ENCODE measurements at places on chromosomes 1 and 21. TPM values are rescaled to one million over a fixed set of nuclear protein-coding genes. Genes with fewer than 3 reads are reported as not detected.

- DNase-seq, result no peak
These were observed 279.9 kb upstream of the ADAMTS5 start for GRCh38 chr21:27246741-27247140.

- DNase-seq, result no peak
These were observed 141.5 kb upstream of the VAMP3 start for GRCh38 chr1:7629465-7630195.

The TFF2 gene
- total RNA-seq, result not detected

- DNase-seq, result no peak
These were observed 32.7 kb downstream of the ASH1L start for GRCh38 chr1:155529929-155530328.

GRCh38 chr1:231192620-231193163 is 30.8 kb downstream of the TRIM67 start:
- DNase-seq, result no peak

DNA sequence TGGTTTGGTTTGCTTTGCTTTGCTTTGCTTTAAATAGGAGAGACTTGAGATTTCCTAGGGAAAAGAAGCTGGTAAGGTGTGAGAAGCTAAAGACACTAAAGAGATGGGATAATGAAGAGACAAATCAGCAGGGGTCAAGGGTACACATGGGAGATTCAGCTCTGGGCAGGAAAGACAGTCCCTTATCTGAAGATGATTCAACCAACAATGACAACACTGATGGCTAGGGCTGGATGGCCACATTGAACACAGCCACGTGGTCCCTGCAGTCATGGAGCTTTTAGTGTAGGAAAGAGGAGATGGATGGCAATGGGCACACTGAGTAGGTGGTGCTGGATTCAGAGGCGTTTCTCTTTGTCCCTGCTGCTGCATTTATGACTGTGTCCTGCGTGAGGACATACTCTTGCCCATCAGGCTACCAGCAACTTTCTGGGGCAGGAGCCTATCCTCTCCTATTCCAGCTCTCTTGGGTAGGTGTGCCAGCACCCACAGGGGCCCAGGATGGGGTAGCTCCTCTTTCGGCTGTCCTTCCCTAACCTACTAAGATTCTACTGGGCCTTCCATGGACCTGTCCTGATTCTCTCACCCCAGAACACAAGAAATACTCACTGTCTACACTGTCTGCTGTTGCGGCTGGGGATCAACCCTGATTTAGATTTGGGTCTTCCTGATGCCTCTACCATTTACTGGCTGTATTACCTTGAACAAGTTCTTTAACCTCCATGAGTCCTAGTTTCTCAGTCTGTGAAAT is 1.4 kb upstream of the SHISA4 start:
- DNase-seq, result peak; percentile 35

GRCh38 chr21:42580793-42581321 is 67.2 kb downstream of the SLC37A1 start:
- DNase-seq, result peak; percentile 21

The PMVK gene
- 21.2 TPM for total RNA-seq

DNA sequence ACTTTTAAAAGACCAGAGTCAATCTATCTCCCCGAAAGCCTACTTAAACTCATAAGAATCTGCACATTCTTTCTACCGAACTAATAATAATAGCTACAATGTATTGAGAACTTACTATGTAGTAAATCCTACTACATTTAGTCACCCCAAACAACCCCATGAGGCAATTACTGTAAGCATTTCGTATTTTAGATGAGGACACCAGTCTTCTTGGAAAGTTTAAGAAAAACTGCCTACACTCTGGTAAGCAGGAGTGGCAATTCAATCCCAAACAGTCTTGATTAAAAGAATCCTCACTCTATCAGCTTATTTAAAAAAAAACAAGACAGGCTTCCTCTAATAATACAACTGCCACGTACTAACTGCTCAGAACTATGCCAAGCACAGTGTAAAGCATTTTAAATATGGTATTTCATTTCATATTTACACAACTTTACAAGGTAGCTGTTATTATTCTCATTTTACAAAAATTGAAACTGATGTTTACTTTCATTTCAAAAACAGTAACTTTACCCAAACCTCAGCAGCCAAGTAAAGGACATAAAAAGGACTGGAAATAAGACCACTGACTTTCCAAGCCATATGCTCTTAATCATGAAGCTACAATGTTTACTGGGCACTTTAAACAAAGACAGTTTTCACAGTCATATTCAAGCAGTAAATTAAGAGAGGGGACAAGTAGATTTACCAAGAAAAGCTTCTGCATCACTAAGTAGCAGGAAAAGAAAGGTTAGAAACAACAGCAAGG is 13.9 kb downstream of the ARID4B start:
- no peak for DNase-seq

GRCh38 chr1:160656737-160657136 is 9.9 kb upstream of the SLAMF1 start:
- DNase-seq, result no peak

- DNase-seq, result no peak
These were observed 59.1 kb downstream of the USP24 start for GRCh38 chr1:55156093-55156492.

GRCh38 chr1:150281758-150282557 is at the start of gene CIART:
TSS of gene CIART (plus strand) at chr1:150282554. CDS start at chr1:150283268, 714 bp downstream.
- peak; percentile 97 for DNase-seq

- no peak for DNase-seq
These were observed 16.1 kb upstream of the ETV3 start for GRCh38 chr1:157154291-157154690.

The LCE2B gene
- total RNA-seq, result 1,238 TPM

DNA sequence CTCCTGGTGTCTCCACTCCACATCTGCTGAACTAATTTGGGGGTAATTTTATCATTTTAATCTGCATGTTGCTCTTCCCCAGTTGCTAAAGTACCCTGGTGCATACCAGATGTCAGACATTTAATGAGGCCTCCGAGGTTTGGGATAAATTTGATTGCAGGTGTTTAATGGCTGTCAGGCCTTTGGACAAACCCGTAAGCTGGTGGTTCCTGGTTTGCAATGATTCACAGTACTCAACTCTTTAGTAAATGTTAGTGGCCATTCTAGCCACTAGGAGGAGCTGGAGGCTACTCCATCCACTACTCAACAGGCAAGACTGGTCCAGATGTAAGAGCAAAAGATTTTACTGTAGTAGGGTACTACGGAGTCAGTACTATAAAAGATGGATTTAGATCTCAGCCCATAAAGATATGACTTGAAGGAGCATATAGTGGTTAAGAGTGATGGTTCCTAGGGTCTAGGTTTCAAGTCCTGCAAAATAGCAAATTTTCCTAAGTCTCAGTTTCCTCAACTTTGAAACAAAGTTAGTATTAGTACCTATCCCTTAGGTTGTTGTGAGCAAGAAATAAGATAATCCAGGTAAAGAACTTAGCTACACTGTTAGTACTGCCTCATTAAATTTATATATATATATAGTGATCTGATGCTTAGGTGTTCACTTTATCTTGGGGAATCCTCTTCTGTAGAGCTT is 132.8 kb downstream of the SNX7 start:
- no peak for DNase-seq

- no peak for DNase-seq
These were observed 16.3 kb downstream of the L1TD1 start for GRCh38 chr1:62210960-62211359.
